ENCODE measurements at places on chromosomes 1 and 21.
A peak's percentile ranks its signal among the peaks of the same experiment; 100 is the strongest.

- DNase-seq: no peak
- H3K27ac ChIP-seq: no peak overlapping the region
- H3K36me3 ChIP-seq: no peaks in the 10 kb centered on the region
- no peaks in the 10 kb centered on the region for H3K4me1 ChIP-seq
These were observed 60.4 kb downstream of the TEX35 start for GRCh38 chr1:178573330-178573729.

DNA sequence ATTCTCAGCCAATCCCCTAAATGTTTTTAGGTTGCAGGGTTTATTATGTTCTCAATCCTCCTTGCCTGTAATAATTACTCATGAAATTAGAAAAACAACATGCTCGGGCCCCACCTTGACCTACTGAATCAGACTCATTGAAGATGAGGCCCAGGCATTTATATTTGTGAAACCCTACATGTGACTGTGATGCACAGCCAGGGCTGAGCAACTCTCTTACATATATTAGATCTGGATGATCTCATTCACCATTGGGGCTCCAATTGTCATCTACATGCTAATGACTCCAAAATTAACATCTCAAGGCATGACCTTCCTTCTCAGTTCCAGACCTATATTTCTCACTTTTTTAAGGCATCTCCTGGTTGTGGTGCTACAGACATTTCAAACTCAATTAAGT, 103.3 kb downstream of the WDR3 start:
- H3K4me1 ChIP-seq: no peaks in the 10 kb centered on the region
- no peak overlapping the region for H3K4me3 ChIP-seq
- no peak overlapping the region for H3K27ac ChIP-seq
- no peaks in the 10 kb centered on the region for H3K27me3 ChIP-seq

GRCh38 chr1:2495026-2495425, 18.9 kb downstream of the PLCH2 start:
- no peaks in the 10 kb centered on the region for H3K27me3 ChIP-seq
- H3K27ac ChIP-seq: no peak overlapping the region
- H3K4me3 ChIP-seq: no peak overlapping the region
- DNase-seq: no peak

DNA sequence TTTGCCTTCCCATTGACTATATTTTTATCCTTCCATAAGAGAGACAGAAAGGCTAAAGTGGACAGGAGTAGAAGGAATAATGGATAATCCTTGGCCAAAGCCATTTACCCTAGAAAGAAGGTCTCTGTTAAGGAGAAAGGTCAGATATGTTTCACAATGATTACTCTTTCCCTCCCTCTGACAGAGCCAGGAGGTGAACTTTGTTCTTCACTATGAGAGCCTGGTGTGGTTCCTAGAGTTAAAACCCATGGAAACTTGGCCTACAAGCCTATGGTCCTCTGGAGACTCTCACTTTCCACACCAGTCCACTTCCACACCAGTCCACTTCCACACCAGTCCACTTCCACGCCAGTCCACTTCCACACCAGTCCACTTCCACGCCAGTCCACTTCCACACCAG, 479.9 kb upstream of the ZP4 start:
- no peaks in the 10 kb centered on the region for H3K27me3 ChIP-seq
- no peak overlapping the region for H3K4me3 ChIP-seq
- H3K4me1 ChIP-seq: no peaks in the 10 kb centered on the region
- no peak for DNase-seq
- no peaks in the 10 kb centered on the region for H3K36me3 ChIP-seq

GRCh38 chr21:15735409-15735808, 5.6 kb downstream of the USP25 start:
- H3K4me3 ChIP-seq: no peak overlapping the region
- DNase-seq: no peak
- H3K27me3 ChIP-seq: no peaks in the 10 kb centered on the region
- H3K27ac ChIP-seq: no peak overlapping the region
- H3K36me3 ChIP-seq: no peaks in the 10 kb centered on the region

DNA sequence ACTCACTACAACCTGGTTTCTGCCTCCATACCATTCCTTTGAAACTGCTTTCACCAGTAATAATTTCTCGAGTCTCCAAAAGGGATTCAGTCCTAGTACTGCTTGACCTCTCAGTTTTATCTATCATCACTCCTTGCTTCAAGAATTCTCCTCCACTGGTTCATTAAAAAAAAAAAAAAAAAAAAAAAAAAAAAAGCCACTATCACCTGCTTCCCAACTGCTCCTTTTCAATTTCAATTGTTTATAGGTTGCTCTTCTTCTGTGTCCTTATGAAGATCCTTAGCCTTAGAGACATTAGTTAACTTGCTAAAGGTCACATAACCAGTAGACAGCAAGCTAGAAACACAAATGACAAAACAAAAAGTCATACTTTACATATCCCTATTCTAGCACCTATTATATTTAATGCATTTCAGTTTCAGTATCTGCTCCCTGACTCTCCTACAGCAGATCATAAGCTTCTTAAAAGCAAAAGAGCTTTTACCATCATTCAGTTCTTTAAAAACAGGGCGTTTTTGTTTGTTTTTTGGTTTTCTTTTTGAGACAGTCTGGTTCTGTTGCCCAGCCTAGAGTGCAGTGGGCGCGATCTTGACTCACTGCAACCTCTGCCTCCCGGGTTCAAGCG, 7.1 kb downstream of the NRDC start:
- no peak for DNase-seq
- no peaks in the 10 kb centered on the region for H3K27me3 ChIP-seq
- no peaks in the 10 kb centered on the region for H3K4me1 ChIP-seq
- H3K4me3 ChIP-seq: no peak overlapping the region

DNA sequence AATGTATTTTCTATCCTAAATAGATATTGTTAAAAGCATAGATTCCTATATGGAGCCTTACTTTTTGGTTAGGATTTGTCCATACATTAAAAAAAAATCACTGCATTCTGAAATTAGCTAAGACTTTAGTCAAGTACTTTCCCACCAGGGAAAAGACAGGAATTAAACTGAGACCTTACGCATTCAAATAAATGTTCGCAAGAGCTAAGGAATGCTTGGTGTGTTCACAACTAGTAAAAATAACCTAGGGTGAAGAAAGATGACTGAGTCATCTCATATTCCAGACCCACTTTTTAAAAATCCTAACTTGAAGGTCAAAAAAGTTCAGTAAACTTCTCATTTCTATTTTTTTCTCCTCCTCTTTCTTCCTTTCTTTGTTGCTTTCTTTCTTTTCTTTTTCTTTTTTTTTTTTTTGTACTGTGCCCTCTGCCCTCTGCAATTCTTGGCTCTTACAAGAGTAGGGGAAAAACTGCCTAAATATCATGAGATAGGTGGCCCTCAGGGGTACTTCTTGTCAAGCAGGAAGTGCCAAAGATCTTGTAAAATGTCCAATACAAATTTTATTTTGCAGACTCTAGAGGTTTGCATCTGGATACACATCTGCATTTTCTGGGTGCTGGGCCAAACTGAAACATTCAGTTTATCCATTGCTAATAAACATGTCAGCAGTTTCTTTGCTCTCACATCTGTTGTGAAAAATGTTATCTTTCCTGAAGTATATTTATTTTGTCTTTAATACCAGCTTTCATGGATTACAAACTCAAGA, 121.4 kb upstream of the GORAB start:
- H3K27ac ChIP-seq: peak overlapping the region; percentile 27
- H3K4me3 ChIP-seq: no peak overlapping the region
- H3K4me1 ChIP-seq: peaks cover 25% of the 10 kb centered on the region
- no peaks in the 10 kb centered on the region for H3K36me3 ChIP-seq
- no peak for DNase-seq
